NT2/D1 (cell line): ENCODE measurements at places on chromosomes 3 and 15.

- DNase-seq, result no peak
Measured at GRCh38 chr3:2513986-2514385, 415.3 kb downstream of the CNTN4 start.

DNA sequence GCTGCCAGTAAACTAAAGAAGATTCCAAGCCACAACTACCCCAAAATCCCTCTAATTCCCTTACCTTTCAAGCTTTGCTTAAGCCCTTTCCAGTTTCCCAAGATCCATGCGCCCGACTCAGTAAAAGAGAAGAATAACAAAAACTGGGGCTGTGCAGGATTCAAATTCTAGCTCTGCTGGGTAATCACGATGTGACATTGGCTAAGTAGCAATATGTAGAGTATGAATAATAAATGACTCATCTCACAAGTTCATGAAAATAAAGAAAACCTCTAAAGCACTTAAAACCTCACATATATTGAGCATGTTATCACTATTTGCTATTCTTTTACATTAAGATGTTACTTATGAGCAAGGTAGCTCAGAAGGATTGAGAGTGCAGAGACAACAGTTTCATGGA lies 522.2 kb upstream of the ZNF717 start:
- no peak for DNase-seq

GRCh38 chr15:84810073-84810840 lies 6.9 kb upstream of the ALPK3 start:
- no peak for DNase-seq

- no peak for DNase-seq
Measured at GRCh38 chr3:161498259-161498921, 1.8 kb downstream of the OTOL1 start.

- no peak for DNase-seq
Measured at GRCh38 chr3:188358787-188359493, 205.0 kb downstream of the LPP start.

DNA sequence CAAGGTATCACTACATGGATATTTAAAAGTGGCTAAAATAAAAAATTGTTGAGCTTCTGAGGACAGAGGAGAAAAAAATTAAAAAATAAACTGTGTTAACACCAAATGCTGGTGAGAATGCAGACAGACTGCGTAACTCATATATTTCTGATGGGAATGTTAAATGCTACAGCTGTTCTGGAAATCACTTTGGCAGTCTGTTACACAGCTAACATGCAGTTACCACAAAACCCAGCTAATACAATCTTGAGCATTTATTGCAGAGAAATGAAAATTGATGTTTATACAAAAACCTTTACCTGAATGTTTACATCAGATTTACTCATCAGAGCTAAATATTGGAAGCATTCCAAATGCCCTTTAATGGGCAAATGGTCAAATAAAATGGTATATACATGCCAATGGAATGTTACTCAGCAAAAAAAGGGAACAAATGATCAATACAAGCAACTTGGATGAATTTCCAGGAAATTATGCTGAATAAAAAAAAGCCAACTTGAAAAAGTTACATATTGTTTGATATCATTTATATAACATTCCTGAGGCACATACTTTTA lies 24.6 kb downstream of the MNS1 start:
- no peak for DNase-seq

DNA sequence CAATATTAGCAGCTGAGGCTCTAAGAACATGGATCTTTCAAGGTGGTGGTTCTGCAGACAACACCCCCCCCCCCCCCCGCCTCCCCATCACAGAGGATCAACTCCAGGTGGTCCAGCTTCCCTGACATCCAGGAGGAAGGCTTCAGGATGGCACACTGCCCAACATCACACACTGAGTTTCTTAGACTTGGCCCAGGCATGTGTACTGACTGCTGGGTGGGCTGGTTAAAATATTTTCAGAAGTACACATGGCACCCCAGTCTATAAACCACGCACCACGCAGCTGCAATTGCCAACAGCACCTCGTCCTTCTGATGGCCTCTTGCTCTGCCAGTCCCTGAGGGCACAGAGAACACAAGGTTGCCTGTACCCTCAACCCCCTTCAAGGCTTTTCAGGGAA lies 22.1 kb downstream of the SRPRB start:
- DNase-seq, result no peak

- peak; percentile 82 for DNase-seq
Measured at GRCh38 chr3:129627350-129628168, 21.1 kb upstream of the PLXND1 start.

- DNase-seq, result no peak
Measured at GRCh38 chr3:44906997-44907396, 32.6 kb downstream of the TGM4 start.

- no peak for DNase-seq
Measured at GRCh38 chr3:177615015-177615414, 417.7 kb upstream of the TBL1XR1 start.

- DNase-seq, result no peak
Measured at GRCh38 chr15:31324186-31324585, 2.4 kb upstream of the KLF13 start.

- no peak for DNase-seq
Measured at GRCh38 chr3:102354818-102355515, 79.8 kb upstream of the ZPLD1 start.

- DNase-seq, result no peak
Measured at GRCh38 chr3:69697381-69697780, 41.9 kb upstream of the MITF start.

DNA sequence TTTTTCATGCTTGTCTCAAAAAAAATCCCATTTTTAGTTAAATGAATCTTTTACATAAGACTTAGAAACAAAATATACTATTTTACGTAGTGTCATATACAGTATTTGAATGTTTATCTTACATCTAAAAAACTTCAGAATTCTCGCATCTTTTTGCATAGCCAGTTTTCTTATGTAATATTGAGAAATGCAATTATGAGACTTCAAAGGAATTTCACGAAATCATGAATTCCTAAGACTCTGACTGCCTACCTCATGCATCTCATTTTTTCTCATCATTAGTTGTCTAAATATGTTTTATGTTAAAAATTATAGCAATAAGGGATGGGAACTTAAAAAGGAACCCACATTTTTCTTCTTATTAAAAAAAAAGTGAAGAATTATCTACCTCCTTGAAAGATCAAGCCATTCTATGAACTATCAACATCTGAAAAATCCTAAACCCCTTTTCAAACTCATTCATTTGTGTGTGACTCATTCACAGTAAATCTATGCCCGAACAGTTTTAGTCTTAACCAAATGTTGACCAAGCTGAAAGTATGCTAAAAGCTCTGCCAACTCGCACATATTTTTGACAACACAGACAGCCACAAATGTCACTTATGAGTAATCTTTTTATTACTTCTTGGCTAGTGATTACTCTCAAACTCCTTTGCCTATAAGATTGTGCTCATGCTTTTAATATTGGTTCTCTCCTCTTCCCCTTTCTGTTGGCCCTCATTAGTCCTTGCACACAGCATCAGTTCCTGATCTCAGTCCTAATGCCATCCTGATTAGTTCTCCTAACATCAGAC lies 115.9 kb downstream of the DCLK3 start:
- no peak for DNase-seq

GRCh38 chr15:23035964-23036566 lies 3.3 kb downstream of the TUBGCP5 start:
- DNase-seq, result peak; percentile 30

DNA sequence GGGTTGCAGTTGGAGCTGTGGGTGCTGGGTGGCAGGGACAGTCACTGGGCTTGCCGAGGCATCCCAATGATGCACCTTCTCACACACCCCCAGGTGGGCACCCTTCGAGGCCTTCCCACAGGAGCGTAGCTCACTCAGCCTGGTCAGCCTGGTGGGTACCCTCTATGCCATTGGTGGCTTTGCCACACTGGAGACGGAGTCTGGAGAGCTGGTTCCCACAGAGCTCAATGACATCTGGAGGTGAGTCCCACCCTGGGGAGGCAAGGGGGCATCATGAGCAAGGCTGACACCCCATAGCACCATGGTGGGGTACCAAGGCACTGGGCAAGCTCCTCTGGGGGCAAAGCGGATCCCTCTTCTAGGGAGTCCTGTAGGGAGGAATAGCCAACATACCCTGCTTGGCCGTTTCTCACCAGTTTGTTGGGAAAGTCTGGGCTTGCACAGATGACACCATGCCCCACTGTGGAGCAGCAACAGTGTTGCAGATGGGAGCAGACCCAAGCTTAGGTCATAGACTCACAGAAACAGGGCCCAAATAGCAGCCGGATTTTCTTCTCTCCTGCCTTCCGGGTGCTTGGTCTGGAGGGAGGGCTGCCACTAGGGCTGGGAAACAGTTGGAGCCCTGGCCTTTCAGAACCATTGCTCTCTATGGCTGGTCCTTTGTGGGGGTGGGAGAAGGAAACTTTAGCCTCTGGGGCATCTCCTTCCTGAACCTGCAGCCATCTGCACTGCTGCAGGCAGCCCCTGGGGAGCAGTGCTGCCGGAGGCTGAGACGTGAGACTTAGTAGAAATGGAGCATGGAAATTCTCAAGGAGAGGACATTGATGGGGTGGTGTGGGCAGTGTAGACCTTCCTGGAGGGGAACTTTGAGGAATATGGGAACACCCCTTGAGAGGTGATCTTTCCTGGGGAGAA lies 5.7 kb downstream of the KLHL40 start:
- no peak for DNase-seq
